Stimulated activated CD4-positive, alpha-beta T cell treated with anti-CD3 and anti-CD28 coated beads, Interleukin-1b, Interleukin-23, amount 100 ng/mL, for 1 hour (primary cell): ENCODE measurements at places on chromosomes 3 and 15.

- no peak for DNase-seq
Measured at GRCh38 chr15:40695469-40695890, 506 bp downstream of the RAD51 start.

GRCh38 chr3:69409011-69409410 is 23.1 kb upstream of the FRMD4B start:
- no peak for DNase-seq

GRCh38 chr3:117393119-117393518 is 683.5 kb downstream of the TUSC7 start:
- no peak for DNase-seq

GRCh38 chr15:40435710-40436089 is 5.1 kb upstream of the BAHD1 start:
- no peak for DNase-seq

GRCh38 chr3:100080573-100080972 is 33.7 kb downstream of the FILIP1L start:
- no peak for DNase-seq

DNA sequence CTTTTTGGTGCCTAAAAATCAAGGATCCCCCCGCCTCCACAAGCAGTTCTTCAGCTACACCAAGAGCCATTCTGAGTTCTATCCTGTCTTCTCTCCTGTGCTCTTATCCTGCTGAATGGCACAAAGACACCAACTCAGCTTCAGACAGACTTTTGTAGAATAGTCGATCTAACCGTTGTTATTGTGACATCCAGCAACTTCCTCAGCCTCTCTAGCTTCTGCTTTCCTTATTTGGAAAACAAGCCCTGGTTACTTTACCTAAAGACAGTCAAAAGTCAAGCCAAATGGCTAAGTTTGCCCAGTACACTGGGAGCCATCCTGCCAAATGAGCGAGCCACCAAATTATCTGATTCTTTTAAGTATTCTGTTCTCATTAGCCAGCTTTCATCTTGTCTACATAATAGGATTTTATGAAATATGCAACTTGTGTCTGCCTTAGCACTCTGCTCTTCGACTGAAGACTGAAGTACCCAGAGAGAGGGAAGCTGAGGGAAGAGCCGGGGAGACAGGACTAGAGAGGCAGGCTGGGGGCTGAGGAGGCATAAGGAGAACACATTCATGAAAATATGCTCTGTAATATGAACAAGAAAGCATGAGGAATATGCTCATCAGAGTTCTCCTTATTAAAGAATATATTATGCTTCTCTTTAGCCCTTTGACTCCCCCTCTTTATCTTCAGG is 35.1 kb downstream of the LYZL4 start:
- DNase-seq = no peak

DNA sequence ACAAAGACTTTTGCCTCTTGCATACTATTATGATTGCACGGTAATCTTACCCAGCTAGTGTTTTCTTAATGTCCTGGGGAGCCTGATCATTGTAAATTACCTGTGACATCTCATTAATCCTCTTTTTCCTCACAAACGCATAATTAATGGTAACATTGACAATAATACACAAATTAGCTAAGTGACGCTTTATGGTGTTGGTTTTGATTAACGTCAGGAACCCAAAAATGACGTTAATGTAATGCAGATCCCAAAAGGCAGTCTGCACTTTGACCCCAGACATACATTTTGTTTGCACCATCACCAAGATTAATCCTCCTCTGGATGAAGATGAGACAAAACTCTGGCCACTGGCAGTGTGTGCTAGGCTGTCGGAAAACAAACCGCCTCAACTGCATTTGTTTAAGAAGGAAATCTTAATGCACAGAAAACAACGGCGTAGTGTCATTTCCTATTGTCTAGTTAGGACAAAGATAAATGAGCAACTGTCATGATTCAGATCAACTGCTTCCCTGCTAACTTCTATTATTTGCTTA is 83.9 kb upstream of the CDIN1 start:
- DNase-seq = no peak
